ENCODE measurements at places on chromosomes 3 and 15.

DNA sequence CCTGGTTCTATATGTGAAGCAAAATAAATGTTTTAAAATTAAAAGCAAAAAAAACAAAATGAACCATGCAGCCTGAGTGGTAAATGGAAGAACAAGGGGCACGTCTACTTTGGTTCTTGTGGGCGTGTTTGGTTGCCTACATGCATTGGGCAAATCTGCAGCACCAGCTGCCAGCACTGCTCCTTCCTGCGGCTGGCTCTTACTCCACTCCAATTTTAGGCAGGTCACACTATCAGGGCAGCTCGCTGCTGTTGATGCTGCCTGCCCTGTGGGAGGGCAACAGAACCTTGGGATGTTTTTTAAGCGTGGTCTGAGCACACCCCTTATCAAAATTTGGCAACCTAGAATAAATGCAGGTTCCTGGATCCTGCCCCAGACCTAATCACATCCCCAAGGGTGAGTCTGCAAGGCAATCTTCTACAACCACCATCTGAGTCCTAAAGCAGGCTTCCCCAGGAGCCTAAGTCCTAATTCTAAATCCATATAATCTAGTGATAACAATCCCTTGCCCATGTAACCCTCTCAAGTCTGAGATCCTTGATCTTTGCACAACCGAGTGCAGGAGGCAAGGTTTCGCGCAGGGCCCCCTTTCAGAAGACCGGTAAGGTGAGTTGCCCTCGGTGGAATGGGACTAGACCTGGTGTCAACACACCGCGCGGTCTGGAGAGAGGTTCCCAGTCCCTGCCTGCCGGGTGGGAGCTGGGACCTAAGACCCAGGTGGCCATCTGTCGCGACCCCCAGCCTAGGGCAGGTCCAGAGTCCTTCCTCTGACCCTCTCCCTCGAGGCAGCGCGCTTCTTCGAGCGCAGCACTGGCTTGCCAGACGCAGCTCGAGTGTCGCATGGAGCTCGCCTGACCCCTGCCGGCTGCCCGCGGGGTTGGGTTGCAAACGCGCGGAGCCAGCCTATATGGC lies 15.9 kb downstream of the IVD start:
- no peaks in the 10 kb centered on the region for H3K4me1 ChIP-seq
- peaks cover 8% of the 10 kb centered on the region for H3K27me3 ChIP-seq
- H3K27ac ChIP-seq: no peak overlapping the region
- peaks cover 12% of the 10 kb centered on the region for H3K36me3 ChIP-seq
- peak; percentile 86 for DNase-seq

- no peak overlapping the region for H3K4me3 ChIP-seq
- no peaks in the 10 kb centered on the region for H3K27me3 ChIP-seq
- no peak overlapping the region for H3K27ac ChIP-seq
- no peak for DNase-seq
- no peaks in the 10 kb centered on the region for H3K4me1 ChIP-seq
Measured at GRCh38 chr3:29137601-29138000, 143.3 kb upstream of the RBMS3 start.

GRCh38 chr3:64856106-64856505 lies 168.3 kb upstream of the ADAMTS9 start:
- no peak overlapping the region for H3K4me3 ChIP-seq
- H3K4me1 ChIP-seq: peaks cover 25% of the 10 kb centered on the region
- no peaks in the 10 kb centered on the region for H3K27me3 ChIP-seq
- H3K27ac ChIP-seq: no peak overlapping the region
- no peak for DNase-seq

GRCh38 chr15:98755138-98755537 lies 106.8 kb downstream of the IGF1R start:
- no peak overlapping the region for H3K4me3 ChIP-seq
- H3K4me1 ChIP-seq: peaks cover 38% of the 10 kb centered on the region

DNA sequence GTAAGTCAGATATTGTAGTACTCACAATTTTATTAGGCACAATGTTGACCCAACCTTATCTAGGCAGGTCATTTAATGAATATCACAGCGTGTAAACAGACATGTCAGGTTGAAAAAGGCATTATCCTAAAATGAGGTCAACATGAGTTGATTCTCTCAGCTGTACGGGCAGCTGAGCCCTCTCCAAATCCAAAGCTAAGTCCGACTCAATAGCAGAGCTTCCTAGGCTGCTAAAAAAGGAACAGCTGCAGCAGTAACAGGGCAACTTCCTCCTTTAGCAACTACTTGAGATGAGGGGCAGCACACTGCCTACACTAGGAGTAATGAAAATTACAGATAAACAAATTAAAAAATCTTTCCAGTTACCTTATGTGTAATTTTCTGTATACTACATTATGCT lies 189.2 kb downstream of the CADM2 start:
- no peaks in the 10 kb centered on the region for H3K4me1 ChIP-seq
- no peak overlapping the region for H3K27ac ChIP-seq
- H3K27me3 ChIP-seq: no peaks in the 10 kb centered on the region
- no peak overlapping the region for H3K4me3 ChIP-seq

GRCh38 chr15:36265422-36265821 lies 314.0 kb upstream of the CDIN1 start:
- H3K4me3 ChIP-seq: no peak overlapping the region
- H3K36me3 ChIP-seq: no peaks in the 10 kb centered on the region
- no peaks in the 10 kb centered on the region for H3K4me1 ChIP-seq
- H3K27ac ChIP-seq: no peak overlapping the region
- no peak for DNase-seq

DNA sequence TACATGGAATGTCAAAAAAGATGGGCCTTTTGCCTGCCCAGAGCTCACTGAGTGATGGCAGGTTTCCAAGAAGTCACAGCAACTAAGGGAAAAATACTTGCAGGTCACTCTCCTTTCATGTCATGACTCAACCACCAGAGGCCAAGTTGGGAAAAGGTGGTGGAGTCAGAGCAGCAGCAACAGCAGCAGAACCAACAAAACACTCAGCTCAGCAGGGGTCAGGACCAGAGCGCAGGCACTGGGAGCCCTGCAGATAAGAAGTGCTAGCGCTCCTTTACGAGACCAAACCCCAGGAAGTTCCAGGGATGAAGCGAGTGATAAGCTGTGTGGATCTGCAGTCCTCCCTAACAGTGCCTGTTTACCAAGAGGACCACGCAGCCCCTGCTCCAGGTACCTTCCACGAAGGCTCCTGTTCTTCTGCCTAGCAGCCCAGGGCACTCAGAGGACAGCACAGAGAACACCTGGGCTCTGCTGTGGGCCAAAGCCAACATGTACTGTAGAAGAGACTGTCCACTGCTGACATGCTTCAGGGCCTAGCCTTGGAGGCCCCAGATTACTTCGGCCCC lies 26.0 kb downstream of the POC1A start:
- DNase-seq: no peak
- no peak overlapping the region for H3K4me3 ChIP-seq
- H3K36me3 ChIP-seq: peaks cover 18% of the 10 kb centered on the region
- H3K4me1 ChIP-seq: peaks cover 6% of the 10 kb centered on the region

DNA sequence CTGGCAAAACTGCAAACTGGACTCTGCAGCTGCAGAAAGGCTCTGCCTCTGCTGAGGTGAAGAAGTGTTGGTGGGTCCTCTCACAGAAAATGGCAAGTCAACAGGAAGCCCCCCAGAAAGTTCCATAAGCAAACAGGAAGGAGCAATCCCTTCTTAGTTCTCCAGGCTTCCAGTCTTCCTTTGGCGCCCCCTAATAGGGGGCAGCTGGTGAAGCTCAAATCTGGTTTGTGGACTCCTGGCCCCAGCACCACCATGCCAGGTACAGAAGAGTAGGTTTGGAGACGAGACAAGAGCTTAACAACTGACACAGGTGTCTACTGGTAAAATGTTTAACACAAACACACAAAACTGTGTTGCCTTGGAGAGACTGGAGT lies 35.5 kb downstream of the LEO1 start:
- peaks cover 45% of the 10 kb centered on the region for H3K36me3 ChIP-seq
- no peak for DNase-seq
- no peak overlapping the region for H3K27ac ChIP-seq
- H3K4me1 ChIP-seq: no peaks in the 10 kb centered on the region

- H3K4me3 ChIP-seq: no peak overlapping the region
- H3K36me3 ChIP-seq: no peaks in the 10 kb centered on the region
- no peaks in the 10 kb centered on the region for H3K4me1 ChIP-seq
- peaks cover 9% of the 10 kb centered on the region for H3K27me3 ChIP-seq
Measured at GRCh38 chr3:120265989-120266388, 19.0 kb downstream of the GPR156 start.

- no peak for DNase-seq
- no peak overlapping the region for H3K27ac ChIP-seq
- no peaks in the 10 kb centered on the region for H3K36me3 ChIP-seq
- peaks cover 17% of the 10 kb centered on the region for H3K27me3 ChIP-seq
- H3K4me1 ChIP-seq: peaks cover 6% of the 10 kb centered on the region
Measured at GRCh38 chr3:135081856-135082434, 286.9 kb downstream of the EPHB1 start.

DNA sequence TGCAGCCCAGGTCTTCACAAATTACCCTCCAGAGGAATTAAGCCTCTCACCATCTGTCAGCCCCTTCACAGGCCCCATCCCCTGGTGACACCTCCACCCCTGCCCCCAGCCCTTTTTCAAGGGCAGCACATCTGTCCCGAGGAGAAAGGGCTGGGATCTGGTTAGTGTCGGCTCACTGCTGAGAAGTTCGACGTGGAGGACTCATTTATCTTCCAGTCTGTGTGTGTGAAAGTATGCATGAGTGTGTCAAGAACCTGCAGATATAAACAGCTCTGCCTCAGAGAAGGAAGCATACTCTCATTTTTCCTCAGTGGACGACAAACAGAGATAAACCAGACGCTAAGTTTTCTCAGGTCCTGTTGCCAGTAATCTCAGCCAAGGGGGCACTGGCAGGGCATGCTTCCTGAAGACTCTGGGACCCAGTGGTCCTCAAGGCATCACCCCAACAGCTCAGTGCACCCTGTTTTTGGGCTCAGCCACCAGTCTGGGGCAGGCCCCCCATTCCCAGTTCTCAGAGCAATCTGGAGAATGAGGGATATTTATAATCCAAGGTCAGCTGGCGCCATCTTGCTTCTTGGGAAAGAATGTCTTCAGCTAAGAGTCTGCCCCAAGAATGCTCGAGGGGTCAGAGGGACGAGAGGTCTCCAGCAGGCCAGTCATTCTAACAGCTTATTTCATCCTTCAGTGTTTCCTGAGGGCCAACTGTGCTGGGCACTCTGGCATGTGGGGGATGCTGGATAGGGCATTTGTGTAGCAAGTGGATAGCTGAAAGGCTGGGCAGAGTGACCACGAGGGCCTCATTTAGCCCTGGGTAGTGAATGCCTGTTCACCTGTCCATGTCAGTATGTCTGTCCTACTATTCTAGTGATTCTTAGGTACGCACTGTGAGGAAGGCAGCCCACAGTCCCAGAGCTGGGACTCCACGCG lies 73.6 kb downstream of the ADCY5 start:
- H3K4me1 ChIP-seq: peaks cover 38% of the 10 kb centered on the region
- H3K27ac ChIP-seq: peak overlapping the region; percentile 17
- H3K4me3 ChIP-seq: no peak overlapping the region
- H3K27me3 ChIP-seq: peaks cover 3% of the 10 kb centered on the region
- H3K36me3 ChIP-seq: no peaks in the 10 kb centered on the region

- DNase-seq: peak; percentile 17
- H3K27ac ChIP-seq: peak overlapping the region; percentile 78
- peaks cover 44% of the 10 kb centered on the region for H3K4me1 ChIP-seq
- peaks cover 7% of the 10 kb centered on the region for H3K27me3 ChIP-seq
- H3K4me3 ChIP-seq: peak overlapping the region; percentile 97
Measured at GRCh38 chr3:57557085-57557537, 1.0 kb downstream of the PDE12 start.

- H3K36me3 ChIP-seq: peaks cover 7% of the 10 kb centered on the region
- H3K4me1 ChIP-seq: peaks cover 33% of the 10 kb centered on the region
- H3K27me3 ChIP-seq: no peaks in the 10 kb centered on the region
Measured at GRCh38 chr3:29293421-29293820, 12.6 kb downstream of the RBMS3 start.

DNA sequence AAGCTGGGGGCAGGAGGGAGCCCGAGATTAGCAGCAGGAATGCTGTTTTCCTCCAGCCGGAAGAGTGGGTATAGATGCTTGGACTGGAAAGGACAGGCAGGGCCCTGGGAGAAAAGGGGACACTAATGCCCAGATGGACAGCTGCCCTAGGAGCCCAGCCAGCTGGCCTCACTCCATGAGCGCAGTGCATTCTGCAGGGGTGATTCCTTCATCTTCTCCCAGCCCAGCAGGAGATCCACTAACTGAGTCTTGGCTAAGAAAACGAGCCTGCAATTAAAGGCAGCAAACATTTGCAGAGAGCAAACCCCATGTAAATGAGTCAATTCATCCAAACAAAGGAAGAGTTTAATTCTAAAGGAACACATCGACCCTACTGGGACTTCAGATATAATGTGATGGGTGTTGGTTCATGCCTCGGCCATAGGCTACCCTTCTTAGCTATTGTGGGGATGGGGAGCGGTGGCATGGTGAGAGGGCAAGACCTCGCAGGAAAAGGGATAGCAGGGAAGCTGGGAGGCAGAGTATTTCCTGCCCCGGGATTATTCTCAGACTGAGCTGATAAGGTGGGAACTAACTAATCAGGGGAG lies 13.3 kb upstream of the MINAR1 start:
- no peak for DNase-seq
- peaks cover 19% of the 10 kb centered on the region for H3K4me1 ChIP-seq
- H3K4me3 ChIP-seq: no peak overlapping the region
- no peaks in the 10 kb centered on the region for H3K36me3 ChIP-seq
- peaks cover 3% of the 10 kb centered on the region for H3K27me3 ChIP-seq

DNA sequence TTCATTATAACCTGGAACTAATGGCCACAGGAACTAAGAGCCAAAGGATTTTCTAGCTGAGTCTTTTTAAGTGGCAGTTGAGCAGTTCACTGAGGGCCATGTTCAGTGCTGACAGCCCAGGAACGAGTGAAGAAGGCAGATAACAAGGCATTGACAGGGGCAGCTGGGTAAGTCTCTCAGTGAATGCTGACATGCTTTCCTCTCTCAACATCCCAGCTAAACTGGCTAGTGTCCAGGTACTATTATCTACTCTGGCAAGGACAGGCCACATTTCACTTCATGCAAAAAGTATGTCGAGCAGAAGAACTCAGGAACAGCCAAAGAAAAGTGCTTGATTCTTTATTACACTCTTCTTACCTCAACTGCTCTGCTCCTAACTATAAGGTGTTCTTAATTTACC lies 515.9 kb downstream of the NLGN1 start:
- H3K27me3 ChIP-seq: peaks cover 2% of the 10 kb centered on the region
- H3K4me3 ChIP-seq: no peak overlapping the region
- no peaks in the 10 kb centered on the region for H3K36me3 ChIP-seq
- no peak overlapping the region for H3K27ac ChIP-seq
- DNase-seq: no peak

- H3K36me3 ChIP-seq: no peaks in the 10 kb centered on the region
- no peak overlapping the region for H3K27ac ChIP-seq
- DNase-seq: no peak
- no peak overlapping the region for H3K4me3 ChIP-seq
- H3K4me1 ChIP-seq: no peaks in the 10 kb centered on the region
- no peaks in the 10 kb centered on the region for H3K27me3 ChIP-seq
Measured at GRCh38 chr3:111547631-111548030, 5.6 kb downstream of the CD96 start.

GRCh38 chr3:190396001-190396400 lies 8.0 kb downstream of the CLDN16 start:
- H3K4me3 ChIP-seq: no peak overlapping the region
- DNase-seq: no peak
- H3K4me1 ChIP-seq: no peaks in the 10 kb centered on the region
- no peaks in the 10 kb centered on the region for H3K27me3 ChIP-seq
- no peaks in the 10 kb centered on the region for H3K36me3 ChIP-seq

All from nephron progenitor cell (in vitro differentiated cells).